Stimulated activated CD4-positive, alpha-beta T cell treated with anti-CD3 and anti-CD28 coated beads, TNF-alpha, amount 100 ng/mL, for 4 hours (primary cell): ENCODE measurements at places on chromosomes 4 and X.

DNA sequence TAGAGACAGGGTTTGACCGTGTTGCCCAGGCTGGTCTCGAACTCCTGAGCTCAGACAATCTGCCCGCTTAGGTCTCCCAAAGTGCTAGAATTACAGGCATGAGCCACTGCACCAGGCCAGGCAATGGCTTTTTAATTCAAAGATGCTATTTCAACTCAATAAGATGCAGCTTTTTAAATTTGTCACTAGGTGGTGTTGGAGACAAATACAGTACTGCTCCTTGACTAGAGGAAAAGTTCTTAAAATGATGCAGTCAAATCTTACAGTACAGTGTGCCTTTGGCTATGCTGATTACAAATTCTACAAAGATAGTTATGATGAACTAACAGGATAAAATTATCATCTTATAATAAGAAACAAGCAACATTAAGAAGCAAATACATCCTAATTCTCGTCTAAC is 441.1 kb downstream of the KCNIP4 start:
- DNase-seq: no peak

GRCh38 chr4:9771034-9771433 is 10.4 kb upstream of the DRD5 start:
- DNase-seq: no peak

DNA sequence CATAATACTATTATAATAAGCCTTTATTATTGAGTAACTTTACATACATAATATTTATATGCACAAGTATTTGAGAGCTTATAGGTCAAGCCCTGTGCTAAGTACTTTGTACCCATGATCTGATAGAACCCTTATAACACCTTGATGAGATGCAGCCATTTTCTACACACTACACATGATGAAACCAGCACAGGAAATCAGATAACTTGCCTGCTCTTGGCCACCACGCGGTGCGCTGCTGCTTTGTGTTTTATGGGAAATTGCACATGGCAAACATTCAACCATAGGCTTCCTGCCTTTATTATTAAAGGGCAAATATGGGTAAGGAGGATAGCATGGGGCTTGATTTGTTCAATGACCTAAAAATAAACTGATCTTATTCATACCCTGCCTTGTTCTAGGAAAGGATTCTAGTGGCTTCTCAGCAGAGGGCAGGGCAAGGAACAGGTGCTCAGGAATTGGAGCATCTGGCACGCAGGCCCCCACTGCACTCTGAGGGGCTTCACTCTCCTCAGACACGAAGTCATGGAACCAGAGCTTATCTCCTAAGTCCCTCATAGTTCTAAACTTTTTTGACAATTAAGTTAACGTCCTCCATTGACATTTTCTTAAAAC is 31.6 kb upstream of the NAP1L5 start:
- DNase-seq: no peak

GRCh38 chr4:54556051-54556450 is 101.7 kb upstream of the KIT start:
- DNase-seq: no peak

GRCh38 chr4:80071604-80072227 is 1.3 kb downstream of the ANTXR2 start:
- no peak for DNase-seq

DNA sequence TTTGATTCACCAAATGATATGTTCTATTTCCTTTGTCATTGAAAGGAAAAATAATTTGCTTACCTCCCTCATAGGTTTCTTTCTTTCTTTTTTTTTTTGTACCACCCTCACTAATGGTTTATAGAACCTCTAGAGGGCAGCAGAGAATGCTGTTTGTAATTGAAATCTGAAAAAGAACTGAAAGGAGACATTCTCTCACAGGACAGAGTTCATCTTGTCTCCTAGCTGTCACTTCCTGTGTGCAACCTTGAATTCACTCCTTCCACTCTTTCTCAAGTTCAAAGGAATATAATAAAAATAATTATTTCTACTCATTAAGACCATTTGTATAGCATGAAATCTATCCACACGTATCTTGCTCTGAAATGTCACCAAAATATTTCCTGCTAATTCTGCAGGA is 51.0 kb downstream of the GUCY1B1 start:
- no peak for DNase-seq

- DNase-seq: no peak
These were observed 99.7 kb downstream of the TSPAN7 start for GRCh38 chrX:38661103-38661441.

- no peak for DNase-seq
These were observed 709 bp downstream of the GPAT3 start for GRCh38 chr4:83536362-83537272.

- no peak for DNase-seq
These were observed 248.6 kb upstream of the BOD1L1 start for GRCh38 chr4:13876131-13876530.

- DNase-seq: no peak
These were observed 74.4 kb downstream of the FTHL17 start for GRCh38 chrX:30997411-30997810.

GRCh38 chr4:75715105-75715799 is 9.1 kb upstream of the USO1 start:
- DNase-seq: no peak

GRCh38 chrX:69564665-69565064 is 51.2 kb upstream of the EDA start:
- no peak for DNase-seq

DNA sequence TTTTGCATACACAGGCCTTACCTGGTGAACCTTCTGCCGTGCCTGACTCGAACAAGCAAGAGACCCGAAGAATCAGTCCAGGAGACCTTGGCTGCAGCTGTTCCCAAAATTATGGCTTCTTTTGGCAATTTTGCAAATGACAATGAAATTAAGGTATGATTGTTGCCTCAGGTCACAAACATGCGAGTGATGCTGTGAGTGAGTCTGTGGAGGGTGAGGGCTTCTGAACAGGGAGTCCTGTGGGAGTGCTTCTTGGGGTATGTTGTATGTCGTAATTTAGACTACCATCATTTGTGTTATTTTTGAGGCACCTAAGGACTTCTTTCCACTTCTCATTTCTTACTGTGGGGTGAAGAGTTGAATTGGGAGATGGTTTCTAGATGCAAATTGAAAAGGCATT is 32.8 kb downstream of the HTT start:
- DNase-seq: no peak

DNA sequence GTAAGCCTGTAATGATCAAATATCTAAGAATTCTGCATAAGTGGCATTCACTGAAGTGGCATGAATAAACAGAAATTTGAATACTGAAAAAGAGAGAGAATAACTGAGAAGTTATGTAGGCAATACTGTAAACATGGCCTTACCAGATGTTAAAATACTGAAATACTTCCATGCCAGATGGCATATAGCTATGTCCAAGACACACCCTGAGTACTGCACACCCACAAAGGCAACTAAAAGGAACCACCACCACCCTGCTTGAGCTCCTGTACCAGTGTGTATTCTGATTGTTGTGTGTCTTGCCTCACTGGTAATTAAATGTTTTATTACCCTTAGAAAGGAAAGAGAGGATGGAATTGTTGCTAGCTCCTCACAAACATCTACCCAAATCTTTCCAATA is 192.1 kb downstream of the ADAMTS3 start:
- DNase-seq: no peak

- DNase-seq: no peak
These were observed 127.9 kb downstream of the TACR3 start for GRCh38 chr4:103591841-103592240.

DNA sequence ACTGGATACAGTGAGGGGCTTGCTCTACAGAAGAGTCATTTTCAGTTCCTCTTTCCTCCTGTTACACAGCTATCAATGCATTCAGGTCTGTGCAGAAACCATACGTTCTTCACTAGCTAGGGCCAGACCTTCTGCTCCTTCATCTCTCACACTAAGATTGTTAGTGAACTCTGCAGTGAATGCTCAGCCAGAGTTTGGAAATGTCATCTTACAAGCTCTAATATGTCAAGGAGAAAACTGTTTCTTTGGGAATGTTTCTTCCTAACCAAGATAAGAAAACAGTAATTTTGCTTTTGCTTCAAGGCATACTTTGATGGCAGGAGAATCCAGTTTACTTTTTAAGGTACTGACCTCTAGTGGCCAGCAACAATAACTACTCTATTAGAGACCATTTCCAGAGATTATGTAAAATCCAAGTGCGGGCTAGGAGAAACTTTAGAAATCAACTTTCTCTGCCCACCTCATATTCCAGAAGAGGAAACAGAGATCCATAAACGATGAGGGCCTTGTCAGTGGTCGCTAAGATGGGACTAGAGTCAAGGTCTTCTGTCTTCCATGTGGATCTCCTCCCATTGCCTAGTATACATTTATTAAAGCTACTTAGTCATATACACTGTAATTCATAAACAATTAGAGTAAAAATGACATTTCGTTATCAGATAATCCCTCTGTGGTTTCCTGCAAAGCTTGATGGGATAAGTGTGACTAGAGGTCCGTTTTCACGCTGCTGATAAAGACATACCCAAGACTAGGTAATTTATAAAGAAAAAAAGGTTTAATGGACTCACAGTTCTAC is 12.1 kb upstream of the CC2D2A start:
- DNase-seq: no peak

- DNase-seq: no peak
These were observed 142.4 kb upstream of the ANKRD50 start for GRCh38 chr4:124854968-124855367.

- DNase-seq: no peak
These were observed 694.4 kb upstream of the FAM241A start for GRCh38 chr4:111450867-111451266.

DNA sequence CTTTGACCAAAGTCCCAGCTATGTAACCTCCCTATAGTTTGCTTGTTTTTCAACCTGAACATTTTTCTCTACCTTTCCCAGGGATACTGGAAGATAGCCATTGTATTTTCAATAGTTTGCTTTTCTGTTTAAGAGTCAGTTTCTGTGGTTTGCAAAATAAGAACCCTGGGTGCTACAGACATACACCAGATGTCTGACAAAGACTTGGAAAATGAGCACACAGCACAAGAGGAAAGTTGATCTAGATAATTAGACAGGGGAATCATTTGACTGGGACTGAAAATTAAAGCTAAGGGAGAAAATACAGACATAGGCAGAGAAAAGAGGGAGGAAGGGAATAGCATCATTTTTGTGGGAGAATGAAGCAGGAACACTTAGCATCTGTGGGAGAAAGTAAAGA is 218.3 kb upstream of the CNKSR2 start:
- no peak for DNase-seq
